ENCODE measurements at places on chromosomes 6 and 20.

- DNase-seq: no peak
Measured at GRCh38 chr20:13819885-13820645, 35.2 kb downstream of the NDUFAF5 start.

GRCh38 chr6:41072836-41073202 is at the start of gene NFYA:
TSS of gene NFYA (plus strand) at chr6:41072974. CDS start at chr6:41079090, 6,116 bp downstream.
- DNase-seq: peak; percentile 83

DNA sequence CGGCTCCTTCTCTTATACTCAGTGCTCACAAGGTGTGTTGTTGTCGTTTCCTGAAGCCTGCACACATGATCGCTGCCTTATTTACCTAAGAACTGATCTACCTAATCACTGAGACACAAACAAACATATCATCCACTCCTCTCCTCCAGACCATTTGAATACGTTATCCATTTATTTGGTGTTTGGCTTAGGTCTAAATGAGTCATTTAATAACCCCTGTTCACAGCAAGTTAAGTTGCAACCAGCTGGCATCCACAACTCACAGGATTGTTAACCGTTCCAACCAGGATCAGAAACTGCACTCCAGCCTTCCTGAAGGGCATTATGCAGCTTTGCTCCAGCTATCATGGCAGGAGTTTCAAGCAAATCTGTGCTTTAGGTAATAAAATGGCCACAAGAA is 511.1 kb upstream of the MAP3K7 start:
- DNase-seq: no peak

- DNase-seq: no peak
Measured at GRCh38 chr20:63808964-63809674, 21.9 kb downstream of the ZBTB46 start.

DNA sequence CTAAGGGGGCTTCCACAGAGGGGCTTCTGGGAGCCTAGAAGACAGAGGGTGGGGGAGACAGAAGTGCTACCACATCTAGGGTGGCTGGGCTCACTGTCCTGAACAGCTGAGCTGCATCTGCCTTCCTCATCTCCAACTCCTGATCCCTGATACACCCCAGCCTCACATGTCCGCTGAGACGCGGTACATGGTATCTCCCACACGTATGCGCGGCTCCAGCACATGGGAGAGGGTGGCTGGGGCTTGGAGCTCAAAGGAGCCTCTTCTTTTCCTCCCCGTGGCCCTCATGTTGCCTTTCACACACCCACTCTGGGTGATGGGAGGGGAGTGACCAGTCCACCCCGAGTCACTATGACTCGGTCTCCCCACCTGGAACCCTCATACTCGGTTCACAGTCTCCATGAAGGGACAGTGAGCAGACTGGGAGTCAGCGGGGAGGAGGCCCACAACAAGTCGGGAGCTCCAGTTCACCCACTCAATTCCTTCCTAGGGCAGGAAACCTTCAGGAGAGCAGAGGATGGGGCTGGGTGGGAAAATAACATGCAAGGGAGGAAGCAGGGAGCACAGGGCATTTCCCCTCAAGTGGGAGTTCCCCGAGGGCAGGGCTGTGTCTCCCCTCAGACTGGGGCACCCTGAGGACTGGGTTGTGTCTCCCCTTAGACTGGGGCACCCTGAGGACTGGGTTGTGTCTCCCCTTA is 61.7 kb downstream of the MRPL14 start:
- no peak for DNase-seq

All from cortex of kidney (tissue), 1 donor.